ENCODE measurements at places on chromosomes 5 and 9.

DNA sequence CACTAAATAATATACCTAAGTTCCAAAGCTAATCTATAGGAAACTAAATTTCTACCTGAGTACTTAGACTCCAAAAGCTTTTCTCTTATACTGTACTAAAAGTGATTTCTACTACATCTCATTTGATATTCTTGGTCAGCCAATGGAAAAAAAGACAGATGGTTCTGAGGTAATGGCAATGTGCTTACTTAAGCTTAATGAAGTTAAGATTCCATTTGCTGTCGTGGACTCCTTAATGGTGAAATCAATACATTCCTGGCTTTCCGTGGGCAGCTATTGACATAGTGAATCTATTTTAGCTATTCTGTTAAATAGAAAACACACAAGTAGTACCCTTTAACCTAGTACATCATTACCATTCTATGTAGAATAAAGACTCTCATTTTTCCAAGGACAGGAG lies 1825.6 kb upstream of the CDH9 start:
- no peak for DNase-seq

GRCh38 chr9:34169125-34169524 lies 9.7 kb upstream of the UBAP1 start:
- DNase-seq, result no peak

DNA sequence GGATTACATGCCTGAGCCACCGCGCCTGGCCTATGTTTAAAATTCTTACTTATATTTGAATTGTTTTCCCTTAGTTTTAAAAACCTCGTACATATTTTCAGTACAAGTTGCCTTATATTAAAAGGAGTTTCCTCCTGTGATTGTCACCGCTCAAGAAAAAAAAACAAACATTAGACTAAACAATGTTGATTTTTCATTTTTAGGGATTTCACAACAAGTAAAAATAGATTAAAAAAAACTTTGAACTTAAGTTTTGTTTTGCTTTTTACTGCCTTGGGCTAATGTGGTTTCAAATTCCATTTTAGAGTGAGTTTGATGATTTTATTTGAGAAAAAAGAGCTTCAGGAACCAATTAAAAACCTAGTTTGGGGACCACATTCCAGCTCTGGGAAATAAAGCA lies 1196.6 kb upstream of the CDH18 start:
- DNase-seq, result no peak

DNA sequence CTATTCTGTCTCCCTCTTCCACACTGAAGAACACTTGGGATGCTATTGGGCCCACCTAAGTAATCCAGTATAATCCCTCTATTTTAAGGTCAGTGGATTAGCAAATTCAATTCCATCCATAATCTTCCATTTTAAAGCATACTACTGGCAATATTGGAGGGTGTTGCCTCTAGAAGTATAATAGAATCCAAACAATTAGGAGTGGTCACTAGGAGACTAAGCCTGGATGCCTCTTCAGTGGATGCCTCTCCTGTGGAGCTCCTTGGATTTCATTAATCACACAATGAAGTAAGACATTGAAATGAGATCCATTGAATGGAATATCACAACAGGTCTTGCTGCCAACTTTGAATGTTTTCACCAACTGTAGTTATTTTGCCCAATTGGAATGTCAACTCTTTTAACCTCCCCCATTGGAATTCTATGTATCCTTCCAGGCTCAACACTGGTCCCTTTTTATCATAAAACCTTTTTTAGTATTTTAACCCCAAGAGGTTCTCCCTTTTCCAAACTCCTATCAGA lies 311.6 kb downstream of the PLK2 start:
- DNase-seq, result no peak

- DNase-seq, result no peak
These were observed at the start of gene PHYHD1 for GRCh38 chr9:128920381-128921058. PHYHD1 (plus strand) TSS chr9:128920982; CDS start chr9:128922324, 1,342 bp downstream.

- DNase-seq, result no peak
These were observed 11.7 kb downstream of the SPIN1 start for GRCh38 chr9:88399966-88400365.

- DNase-seq, result no peak
These were observed 181.0 kb upstream of the PITX1 start for GRCh38 chr5:135214897-135215616.

GRCh38 chr5:157463081-157463480 lies 3.1 kb downstream of the NIPAL4 start:
- DNase-seq, result no peak

- no peak for DNase-seq
These were observed 579 bp downstream of the SLC12A7 start for GRCh38 chr5:1111241-1111726.

DNA sequence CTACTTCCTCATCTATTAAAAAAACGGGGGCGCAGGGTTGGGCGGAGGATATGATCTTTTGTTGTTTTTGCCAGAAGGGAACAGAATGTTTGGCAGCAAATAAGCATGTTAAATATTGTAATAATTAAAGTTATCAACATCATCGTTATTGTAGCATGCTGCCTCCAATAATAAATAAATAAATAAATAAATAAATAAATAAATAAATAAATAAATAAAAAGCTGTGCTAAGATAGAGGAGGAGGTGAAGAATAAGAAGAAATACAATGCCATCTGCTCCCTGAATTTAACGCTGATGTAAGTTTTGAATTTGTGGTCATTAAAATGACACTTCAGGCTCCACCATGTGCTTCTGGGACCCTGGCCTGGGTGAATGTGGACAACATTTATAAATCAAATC lies 508.0 kb upstream of the TNC start:
- DNase-seq, result no peak

DNA sequence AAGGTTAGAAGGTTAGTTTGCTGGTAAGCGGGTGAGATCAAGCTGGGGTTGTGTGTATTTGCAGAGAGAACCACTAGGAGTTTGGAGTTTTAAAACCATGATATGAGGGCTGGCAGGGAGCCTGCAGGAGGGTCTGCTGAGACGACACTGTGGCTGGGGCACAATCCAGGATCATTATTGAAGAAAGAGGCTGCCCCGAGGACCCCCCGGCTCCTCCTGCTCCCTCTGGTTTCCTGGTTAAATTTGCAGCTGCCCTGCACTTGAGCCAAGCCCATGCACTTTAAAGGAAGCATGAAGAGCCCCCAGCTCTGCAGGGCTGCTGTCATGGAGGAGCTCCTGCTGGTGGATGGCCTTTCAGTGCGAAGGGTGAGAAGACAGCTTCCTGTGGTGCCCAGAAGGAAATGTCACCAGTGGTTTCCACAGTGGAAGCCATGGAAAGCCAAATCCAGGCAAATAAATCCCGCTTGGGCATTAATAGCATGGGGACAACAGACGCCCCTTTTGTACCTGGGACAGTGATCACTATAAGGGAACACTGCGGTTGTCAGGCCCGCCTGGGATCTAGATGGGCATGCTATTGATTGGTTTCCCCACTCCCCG lies 140.7 kb downstream of the NSG2 start:
- no peak for DNase-seq

GRCh38 chr5:77066823-77067442 lies 20.2 kb downstream of the ZBED3 start:
- DNase-seq, result no peak

- DNase-seq, result no peak
These were observed 54.7 kb downstream of the ANGPTL2 start for GRCh38 chr9:127067603-127068220.

DNA sequence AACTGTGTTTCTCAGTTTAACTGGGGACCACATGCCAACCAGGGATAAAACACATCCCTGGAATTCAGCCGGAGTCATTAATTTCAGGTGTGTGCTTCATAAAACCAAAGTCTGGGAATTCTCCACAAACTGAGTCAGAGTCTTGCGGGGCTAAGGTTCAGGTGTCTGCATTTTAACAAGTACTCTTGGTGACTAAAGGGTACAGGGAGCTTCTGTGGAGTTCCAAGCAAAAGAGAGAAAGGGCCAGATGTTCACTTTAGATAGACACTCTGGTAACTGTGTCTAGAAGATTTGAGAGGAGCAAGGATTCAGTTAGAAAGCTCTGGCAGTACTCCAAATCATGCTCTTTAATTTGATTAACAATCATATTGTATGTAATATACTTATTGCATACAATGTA lies 4.0 kb downstream of the NADK2 start:
- no peak for DNase-seq

DNA sequence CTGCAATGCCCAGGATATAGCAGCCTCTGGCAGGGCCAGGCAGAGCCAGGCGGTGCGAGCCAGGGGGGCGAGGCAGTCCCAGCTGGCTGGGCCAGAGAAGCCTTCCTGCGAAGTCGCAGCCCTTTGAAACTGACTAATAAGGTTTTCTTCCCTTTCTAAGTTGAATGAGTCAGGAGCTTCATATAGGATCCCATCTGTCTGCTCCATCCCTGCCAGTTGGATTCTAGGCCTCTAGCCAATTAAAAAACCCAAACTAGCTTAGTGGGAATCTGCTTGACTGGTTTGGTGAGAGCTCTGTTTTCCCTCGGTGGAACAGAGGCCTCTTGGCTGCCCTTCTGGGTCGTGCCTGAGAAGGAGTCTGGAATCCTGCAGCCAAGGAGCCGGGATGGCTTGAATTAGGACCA lies 70.1 kb upstream of the RAPGEF1 start:
- DNase-seq, result no peak

DNA sequence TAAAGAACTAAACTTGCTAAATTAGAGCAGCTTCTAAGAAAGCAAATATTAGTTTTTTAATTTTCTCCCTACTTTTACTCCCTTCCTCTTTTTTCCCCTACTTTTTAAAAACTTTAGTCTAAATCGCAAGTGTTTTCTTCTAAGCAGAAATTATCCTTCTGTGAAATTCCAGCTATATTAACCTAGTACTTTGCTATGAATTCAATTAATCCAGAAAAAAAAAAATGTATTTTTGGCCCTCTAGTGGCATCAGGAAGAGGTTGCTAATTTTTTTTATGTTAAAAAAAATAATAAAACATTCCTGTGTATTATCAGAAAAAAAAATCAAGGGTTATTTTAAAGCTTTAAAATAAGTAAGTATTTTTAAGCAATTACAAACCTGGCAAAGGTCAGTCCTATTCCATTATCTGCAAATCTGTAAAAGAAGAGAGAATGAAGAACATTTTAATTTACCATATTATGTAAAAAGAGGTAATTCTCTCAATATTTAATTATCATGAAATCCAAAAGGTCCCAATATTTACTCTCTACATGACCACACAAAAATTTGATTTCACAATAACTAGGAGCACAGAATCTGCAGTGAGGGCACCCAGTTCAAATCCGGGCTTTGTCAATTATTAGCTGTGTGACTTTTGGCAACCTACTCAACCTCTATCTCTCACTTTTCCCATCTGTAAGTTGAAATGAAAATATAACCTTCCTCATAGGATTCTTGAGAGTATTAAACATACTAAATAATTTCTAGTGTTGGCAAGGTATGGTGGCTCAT lies 52.0 kb downstream of the CEMIP2 start:
- no peak for DNase-seq

DNA sequence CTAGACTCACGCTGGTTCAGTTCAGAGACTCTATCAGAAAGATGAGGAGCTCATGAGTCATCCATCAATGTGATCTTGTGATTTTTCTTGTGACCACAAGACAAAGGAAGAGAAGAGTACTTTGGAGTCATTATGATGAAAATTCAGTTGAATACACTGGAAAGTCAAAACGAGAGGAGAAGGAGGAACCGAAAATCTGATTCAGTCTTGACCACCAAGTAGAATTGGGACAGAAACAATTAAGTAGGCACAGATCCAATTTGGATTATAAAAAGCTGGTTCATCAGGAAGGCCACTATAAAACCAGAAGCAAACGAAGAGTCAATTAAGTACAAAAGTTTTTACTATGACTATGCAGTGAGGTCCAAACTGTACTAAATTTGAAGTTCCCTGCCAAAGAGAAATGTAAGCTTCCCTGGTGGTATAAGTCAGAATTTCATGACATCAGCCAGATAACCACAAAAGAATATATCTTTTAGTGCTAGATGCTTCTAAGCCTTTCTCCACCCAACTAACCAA lies 90.9 kb downstream of the THBS4 start:
- no peak for DNase-seq

DNA sequence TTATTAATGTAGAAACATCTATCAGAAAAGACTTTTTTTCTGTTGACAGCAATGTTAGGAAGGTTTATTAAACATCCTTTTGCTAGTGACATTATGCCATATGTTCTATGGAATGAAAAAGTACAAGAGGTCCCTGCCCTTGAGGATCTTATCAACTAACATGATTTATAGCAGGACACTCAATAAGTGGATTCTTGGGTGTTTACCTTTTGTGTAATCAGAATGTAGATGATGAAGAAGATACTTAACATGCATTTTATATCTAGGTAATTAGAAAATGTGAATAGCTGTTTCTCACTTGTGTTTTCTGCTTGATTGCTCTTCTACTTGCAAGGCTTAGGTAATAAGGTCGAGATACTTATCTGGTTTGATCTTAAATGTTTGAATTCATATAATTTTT lies 4.9 kb downstream of the HMGCR start:
- DNase-seq, result no peak

GRCh38 chr5:80799041-80799440 lies 144.3 kb upstream of the DHFR start:
- DNase-seq, result no peak

- DNase-seq, result no peak
These were observed 119.4 kb upstream of the RAI14 start for GRCh38 chr5:34536699-34537098.

- no peak for DNase-seq
These were observed 42.3 kb downstream of the MARCHF3 start for GRCh38 chr5:126988021-126988569.

- DNase-seq, result no peak
These were observed 250.3 kb upstream of the SEMA6A start for GRCh38 chr5:116824751-116825438.

DNA sequence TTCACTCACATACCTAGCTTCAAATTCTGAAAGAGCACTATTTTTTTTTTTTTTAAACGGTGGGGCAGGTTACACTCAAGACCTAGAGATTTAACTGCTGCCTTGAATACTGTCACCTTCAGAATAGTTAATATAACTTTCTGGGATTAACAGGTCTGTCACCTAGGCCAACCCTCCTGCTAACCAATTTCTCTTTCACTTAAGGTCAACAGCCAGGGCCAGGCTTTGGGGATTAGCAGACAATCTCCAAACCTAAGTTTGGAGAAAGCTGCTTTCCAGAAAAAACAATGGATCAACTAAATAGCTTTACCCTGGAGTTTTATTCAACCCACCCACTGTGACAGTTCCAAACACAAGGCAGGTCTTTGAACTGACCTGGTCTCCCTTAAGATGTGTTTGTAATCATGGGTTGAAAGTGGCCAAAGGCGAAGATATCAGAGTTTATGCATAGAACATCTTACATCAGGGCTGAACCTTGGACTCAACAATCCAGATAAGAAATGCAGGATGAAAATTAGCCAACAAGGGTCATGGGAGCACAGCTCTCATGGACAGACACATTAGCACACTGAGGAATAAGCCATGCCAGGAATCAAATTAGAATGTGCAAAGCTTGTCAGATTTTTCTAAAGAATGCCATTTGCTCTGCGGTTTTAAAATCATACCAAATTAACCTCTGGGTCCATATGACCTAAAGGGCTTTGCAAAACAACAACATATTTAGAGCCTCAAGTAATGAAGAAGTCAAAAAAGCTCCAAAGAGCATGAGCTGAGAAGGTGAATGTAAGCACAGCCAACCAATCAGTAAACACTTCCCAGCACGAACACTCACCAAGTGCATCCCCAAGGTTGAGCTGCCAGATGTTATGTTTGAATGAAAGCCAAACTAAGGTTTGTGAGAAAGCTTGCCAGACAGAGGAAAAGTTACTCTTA lies 538.5 kb upstream of the DMAC1 start:
- DNase-seq, result no peak

GRCh38 chr9:71549023-71549422 lies 219.3 kb downstream of the CEMIP2 start:
- DNase-seq, result no peak

GRCh38 chr5:154271936-154272514 lies 81.5 kb downstream of the GALNT10 start:
- no peak for DNase-seq

GRCh38 chr9:87816036-87816435 lies 66.6 kb upstream of the SPATA31E1 start:
- DNase-seq, result no peak
